ENCODE measurements at places on chromosomes 12 and 14.

- no peak for DNase-seq
These were observed 117.6 kb upstream of the PLEKHG7 start for GRCh38 chr12:92585115-92585727.

GRCh38 chr14:54709444-54709843, 142.5 kb downstream of the SAMD4A start:
- DNase-seq, result no peak

DNA sequence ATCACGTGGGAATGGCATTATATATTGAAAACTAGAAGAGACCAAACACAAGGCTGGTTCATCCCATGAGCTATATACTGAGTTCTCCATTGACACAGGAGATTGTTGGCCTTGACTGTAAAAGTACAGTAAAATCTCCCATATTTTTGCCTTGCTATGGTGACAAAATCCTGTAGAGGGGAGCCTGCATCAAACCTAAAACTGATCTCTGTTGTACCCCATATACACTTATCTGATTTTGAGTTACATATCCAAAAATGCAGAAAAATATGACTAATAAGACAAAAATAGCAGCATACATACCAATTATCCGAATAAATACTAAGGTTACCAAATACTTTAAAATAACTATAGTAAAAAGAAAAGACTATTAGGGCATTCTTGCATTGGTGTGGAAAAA, 60.4 kb downstream of the TMTC3 start:
- no peak for DNase-seq

- peak; percentile 63 for DNase-seq
These were observed 916 bp upstream of the CHPT1 start for GRCh38 chr12:101696251-101697196.

GRCh38 chr12:29208936-29209701, 60.0 kb downstream of the FAR2 start:
- DNase-seq, result no peak

GRCh38 chr12:96886998-96887677, 19.9 kb upstream of the NEDD1 start:
- peak; percentile 65 for DNase-seq

GRCh38 chr12:130838284-130838950, 633 bp downstream of the STX2 start:
- DNase-seq, result peak; percentile 69

GRCh38 chr14:69701857-69702256, 65.1 kb upstream of the SRSF5 start:
- no peak for DNase-seq

DNA sequence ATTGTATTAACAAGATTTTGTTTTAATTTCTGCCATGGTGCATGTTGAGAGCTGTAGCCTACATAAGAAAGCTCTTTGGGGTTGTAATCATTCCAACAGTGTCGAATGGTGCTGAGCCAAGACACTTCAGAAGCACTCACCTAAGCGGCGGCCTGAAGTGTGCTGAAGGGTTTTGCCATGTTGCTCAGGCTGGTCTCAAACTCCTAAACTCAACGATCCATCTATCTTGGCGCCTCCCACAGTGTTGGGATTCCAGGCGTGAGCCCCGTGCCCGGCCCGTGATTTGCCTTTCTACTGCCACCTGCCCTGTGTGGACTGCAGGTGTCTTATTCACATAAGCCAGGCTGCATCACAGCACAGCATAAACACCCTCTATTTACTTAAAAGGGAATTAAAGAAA, 48.9 kb downstream of the AMN start:
- DNase-seq, result no peak

- no peak for DNase-seq
These were observed 9.1 kb upstream of the TDG start for GRCh38 chr12:103956509-103957027.

- DNase-seq, result no peak
These were observed 147.4 kb downstream of the C12orf75 start for GRCh38 chr12:105477873-105478272.

- no peak for DNase-seq
These were observed 36.9 kb downstream of the PSEN1 start for GRCh38 chr14:73173092-73173735.

GRCh38 chr12:60693019-60693626, 1097.3 kb downstream of the SLC16A7 start:
- DNase-seq, result no peak
